ENCODE measurements at places on chromosomes 7 and 10.

- DNase-seq: no peak
Observed at GRCh38 chr7:23114896-23115295, 9.3 kb downstream of the KLHL7 start.

GRCh38 chr7:514651-515598 lies 4.7 kb downstream of the PDGFA start:
- DNase-seq: no peak

DNA sequence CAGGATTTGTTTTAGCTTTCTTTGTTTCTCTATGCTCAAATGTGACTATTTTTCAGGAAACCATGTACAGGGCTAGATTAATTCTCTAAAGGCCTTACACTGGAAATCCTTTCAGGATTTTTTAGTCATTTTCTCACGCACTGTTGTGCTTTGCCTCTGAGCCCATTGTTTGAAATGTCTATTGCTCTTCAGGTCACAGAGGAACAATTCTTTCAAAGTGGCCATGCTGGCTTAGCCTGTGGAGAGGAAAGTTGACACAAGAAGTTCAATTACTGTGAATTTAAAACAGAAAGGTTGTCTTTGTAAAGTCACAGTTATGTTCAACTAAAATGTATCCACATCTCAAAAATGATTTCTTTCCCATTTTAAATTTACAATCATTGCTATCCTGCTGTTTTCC lies 1071.7 kb upstream of the POT1 start:
- DNase-seq: no peak

DNA sequence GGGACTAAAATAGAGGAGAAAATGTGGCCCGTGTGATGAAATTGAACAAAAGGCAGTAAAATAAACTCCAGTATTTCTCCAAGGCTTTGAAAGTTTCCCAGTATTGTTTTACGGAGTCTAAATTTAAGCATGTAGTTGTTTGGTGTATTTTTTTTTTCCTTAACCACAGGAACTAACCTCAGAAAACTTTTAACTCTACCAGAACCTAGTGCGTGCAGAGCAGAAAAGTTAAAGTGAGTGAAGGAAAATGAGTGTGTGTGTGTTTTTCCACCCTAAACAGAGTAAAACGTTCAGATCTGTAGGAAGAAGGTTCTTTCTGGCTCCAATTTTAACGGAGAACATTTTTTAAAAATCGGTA lies 812 bp downstream of the PROSER2 start:
- no peak for DNase-seq

DNA sequence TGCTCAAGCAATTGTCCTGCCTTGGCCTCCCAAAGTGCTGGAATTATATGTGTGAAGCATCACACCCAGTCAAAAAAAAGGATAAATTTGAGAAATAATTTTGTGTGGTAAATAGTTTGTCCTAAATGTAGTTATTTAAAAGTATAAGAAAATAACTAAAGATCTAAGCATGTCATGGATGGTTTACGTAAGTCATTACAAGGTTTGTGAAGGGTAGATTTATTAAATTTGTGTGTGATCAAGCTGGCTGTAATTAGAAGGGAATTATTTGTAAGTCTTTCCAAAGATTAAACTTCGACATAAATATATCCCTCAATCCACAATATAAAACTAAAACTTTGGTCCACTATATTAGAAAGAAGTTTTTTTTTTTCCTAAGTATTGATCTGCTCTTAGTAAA lies 28.6 kb downstream of the ORC5 start:
- DNase-seq: no peak

DNA sequence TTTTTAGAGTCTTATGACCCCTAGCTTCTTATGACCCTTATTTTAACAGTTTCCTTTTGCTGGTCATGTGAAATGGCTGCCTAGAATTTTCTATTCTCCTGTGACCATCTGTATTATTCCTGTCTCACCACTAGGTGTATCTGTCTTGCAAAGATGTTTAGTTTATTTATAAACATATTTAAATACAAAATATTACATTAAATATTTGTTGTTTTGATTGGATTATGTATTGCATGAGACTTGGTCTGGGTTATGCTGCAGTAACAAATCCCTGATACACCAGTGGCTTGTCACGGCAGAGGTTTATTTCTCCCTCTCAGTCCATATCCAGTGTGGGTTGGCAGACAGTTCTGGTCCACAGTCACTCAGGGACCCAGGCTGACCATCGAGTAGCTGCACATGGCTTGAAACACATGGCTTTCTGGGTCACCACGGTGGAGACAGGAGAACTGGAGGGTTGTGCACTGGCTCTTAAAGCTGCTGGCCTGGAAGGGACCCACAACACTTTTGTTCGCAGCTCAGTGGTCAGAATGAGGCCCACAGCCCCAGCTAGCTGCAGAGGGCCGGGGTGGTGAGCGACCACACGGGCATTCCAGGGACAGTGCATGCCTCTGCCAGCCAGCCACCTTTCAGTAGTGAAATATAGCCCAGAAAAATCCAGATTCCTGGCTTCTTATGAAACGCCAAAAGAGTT lies 7.4 kb downstream of the RASSF4 start:
- no peak for DNase-seq

GRCh38 chr10:83182076-83182475 lies 957.2 kb upstream of the GHITM start:
- DNase-seq: no peak

DNA sequence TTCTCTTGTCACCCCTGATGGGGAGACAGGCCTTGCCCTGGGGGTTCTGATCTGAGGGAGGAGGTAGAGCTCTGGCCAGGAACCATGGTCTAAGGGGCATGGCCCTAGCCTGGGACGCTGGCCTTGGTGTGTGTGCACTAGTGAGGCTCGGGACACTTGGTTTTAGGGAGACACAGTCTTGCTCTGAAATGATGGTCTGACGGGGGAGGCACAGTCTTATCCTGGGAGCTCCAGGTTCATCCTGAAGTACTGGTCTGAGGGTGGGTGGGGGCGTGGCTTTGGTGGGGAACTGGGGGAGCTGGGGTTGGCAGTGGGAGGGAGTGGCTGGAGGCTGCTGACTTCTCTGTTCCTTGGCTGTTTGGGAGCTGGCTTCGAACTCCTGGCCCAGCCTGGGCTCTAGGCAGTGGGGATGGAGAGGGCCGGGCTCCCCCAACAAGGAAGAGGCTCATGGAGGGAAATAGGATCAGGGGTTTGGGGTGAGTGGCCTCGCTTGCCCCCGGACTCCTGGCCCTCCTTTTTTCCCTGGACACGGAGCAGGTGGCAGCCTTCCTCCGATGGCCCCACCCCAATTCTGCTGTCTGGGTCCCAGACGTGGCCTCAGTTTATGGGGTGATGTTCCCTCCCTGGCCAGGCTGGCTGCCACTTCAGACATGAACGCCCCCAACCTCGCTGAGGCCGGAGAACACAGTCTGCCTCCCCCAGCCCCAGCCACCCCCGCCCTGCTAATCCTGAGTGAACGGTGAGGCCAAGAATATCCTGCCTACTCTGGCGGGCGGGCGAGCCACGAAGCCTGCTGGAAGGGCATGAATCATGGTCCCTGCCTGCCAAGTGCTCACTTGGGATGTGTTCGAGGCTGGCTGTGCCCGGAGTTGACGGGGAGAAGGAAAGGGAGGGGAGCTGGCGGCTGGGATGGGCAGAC lies 43.5 kb downstream of the TMEM270 start:
- no peak for DNase-seq

DNA sequence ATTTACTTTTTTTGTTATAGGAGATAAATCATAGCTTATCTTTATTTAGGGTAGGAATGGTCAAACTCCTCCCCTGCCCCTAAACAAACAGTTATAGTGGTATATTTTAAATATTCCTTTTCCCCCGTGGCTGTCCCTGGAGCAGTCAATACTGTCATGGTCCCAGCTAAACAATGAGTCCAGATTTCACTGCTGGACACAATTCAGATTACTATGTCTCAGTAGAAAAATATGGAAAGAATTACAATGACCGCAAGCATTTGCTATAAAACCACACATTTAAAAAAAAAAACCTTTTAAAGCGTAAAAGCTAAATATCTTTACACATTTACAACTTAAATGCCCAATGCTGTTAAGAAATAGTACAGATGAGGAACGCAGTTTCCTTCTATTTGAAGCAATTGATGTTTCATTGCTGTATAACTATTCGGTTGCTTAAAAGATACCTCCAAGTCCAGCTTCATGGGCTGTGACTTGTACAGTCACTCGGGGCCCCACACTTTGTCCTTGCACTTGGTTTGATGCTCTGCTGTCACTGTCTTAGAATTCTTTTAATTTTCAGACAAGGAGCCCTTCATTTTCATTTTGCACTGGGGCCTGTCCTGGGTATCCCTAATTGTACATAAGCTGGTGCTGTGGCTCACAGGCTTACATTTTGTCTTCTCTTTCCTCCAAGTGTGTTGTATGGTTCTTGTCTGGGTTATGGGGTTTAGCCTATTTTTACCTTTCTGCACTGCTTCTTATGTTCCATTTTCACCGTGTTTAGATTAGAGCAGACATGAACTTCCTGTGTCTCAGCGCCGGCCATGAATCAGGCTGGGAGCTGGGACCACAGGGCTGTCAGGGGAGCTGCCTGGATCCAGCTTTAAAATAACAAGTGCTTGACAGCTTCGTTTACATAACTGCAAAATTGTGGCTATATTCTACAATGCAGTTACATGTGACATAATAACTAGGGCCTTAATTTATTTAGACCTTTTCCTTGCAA lies 530.2 kb upstream of the FZD8 start:
- no peak for DNase-seq

- DNase-seq: no peak
Observed at GRCh38 chr10:4522296-4523000, 303.6 kb upstream of the AKR1E2 start.

GRCh38 chr7:13846386-13846785 lies 143.1 kb downstream of the ETV1 start:
- DNase-seq: no peak

DNA sequence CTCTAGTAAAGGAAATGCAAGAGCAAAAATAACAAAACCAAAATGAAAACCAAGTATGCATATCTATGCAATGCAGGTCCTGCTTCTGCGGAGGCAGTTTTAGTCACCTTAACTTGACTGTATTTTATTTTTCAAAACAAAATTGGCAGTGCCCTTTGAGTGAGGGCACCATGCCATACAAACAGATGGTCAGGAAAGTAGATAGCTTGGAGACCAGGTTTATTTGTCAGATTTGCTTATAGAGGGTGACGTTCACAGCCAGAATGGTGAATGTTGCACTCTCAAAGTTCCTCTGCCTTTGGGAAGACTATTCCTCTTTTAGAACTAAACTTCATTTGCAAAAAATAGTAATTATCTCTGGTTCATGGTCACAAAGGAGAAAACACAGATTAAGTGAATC lies 801.9 kb downstream of the ANKRD7 start:
- no peak for DNase-seq

DNA sequence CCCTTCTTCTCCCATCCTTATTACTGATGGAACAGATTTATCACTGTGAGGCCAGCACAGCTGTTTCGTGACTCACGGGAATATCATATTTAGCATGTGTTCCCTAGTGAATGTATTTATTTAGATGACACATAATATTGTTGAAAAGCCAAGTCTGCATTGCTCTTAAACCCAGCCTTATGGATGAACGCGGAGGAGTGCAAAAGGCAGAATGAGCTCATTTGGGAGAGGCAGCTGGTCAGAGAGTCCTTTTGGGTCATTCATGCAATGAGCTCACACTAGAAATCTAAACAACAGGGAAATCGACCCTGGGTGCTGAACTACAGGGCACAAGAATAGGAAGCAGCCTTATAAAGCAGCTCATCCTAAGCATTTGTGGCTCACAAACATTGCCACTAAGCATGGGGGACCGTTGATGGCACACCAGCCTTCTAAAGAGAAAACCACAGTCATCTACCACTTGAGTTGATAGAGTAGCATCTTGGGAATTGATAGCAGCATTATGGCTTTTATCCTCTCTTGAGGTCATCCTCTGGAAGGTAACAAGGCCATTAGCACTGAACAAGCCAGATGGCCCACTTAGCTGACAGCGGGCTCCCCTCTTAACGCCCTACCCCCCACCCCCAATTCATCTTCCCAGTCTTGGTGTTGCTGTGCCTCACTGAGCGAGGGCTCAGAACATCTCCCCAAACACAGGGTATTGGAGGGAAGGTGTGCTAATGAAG lies 32.9 kb upstream of the SDK1 start:
- DNase-seq: no peak

DNA sequence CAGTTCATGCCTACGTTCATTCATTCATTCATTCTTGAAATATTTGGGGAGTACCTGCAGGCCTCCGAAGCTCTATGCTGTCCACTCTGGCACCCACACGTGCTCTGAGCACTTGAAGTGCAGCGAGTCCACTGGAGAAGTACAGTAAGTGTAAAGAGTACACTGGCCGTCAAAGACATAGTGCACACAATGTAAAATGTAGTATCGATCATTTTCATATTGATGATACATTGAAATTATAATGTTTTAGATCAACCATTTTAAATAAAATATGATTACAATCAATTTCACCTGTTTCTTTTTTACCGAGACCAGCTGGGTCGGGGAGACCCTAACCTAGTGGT lies 37.0 kb upstream of the PURB start:
- no peak for DNase-seq

GRCh38 chr10:78776756-78777155 lies 292.0 kb upstream of the ZMIZ1 start:
- DNase-seq: no peak

DNA sequence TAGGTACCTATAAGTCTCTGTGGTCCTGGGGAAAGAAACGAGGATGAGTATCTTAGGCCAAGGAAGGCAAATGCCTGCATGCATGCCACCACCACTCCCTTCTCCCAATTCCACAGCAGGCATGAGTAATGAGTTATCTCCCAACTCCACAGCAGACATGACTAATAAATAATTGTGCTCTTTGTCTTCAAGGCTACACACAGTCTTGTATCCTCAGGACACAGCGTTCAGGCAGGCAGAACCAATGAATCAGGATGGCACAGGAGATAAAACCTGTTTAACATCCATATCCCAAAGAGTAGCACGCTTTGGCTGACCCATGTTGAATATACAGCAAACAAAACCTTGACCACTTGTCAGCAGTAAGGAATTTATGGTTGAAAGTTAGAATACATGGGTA lies 229.7 kb upstream of the NFE2L3 start:
- DNase-seq: no peak

- no peak for DNase-seq
Observed at GRCh38 chr7:33093266-33093665, 15.9 kb downstream of the RP9 start.

DNA sequence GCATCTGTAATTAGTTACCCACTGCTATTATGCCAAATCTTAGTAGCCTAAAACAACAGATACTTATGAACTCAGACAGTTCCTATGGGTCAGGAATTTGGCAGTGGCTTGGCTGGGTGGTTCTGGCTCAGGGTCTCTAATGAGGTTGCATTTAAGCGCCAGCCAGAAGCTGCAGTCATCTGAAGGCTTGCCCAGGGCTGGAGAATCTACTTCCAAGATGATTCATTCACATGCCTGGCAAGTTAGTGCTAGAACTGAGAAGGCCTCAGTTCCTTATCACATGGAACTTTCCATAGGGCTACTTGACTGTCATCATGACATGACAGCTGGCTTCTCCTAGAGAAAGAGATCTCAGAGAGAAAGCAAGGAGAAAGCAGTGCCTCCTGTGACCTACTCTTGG lies 121.3 kb downstream of the AVL9 start:
- no peak for DNase-seq

All from activated naive CD4-positive, alpha-beta T cell (primary cell).